ENCODE measurements at places on chromosomes 16 and 17.

DNA sequence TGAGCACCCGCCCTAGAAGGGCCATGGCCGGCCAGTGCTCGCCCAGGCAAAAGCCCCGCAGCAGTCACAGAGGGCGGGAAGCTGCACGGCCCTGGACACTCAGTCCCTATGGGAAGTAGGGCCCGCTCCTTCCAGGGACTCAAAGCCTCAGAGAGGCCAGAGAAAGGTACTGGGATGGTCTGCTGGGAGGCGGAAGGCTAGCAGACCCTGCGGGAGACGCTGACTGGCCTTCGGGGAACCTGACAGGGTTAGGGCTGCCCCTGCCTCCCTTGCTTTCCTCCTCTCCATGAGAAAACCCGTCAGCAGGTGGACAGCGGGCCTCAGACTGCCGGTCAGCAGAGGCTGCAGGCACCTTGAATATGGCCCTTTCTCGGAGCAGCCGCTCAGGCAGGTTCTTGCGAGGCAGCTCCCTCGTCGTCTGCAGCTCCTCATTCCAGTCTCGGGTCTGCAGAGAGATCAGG is 11.5 kb downstream of the CLUH start:
- no peak for DNase-seq

GRCh38 chr16:25031132-25031440 is 15.9 kb upstream of the ARHGAP17 start:
- DNase-seq: no peak

GRCh38 chr16:11370084-11370931 is 25.0 kb downstream of the RMI2 start:
- DNase-seq: no peak

- DNase-seq: no peak
These were observed 67.9 kb downstream of the HIC1 start for GRCh38 chr17:2122641-2123302.

DNA sequence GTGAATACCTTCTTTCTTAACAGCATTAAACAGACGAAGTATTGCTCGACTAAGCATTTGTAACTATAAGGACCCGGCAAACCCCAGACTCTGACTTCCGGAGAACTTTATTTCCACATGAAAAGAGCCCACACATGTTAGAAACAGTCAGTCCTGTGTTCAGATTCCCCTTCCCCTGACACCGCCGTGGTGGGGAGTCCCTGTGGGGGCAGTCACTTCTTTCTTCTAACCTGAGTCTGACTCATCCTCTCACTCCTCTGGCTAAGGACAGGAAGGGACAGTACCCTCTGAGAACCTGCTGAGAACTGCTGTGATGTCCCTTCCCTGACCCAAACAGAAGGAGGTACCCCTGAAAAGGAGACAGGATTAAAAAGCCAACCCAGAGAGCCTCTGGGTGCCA is 165.1 kb downstream of the XYLT1 start:
- no peak for DNase-seq
